ENCODE measurements at places on chromosomes 2 and 18. TPM values are rescaled to one million over a fixed set of nuclear protein-coding genes. Genes with fewer than 3 reads are reported as not detected.

CHRNG gene
- not detected for total RNA-seq

UGGT1 gene
- total RNA-seq: 60.3 TPM

- H3K27ac ChIP-seq: no peak overlapping the region
- H3K27me3 ChIP-seq: peaks cover 3% of the 10 kb centered on the region
- no peak overlapping the region for H3K4me3 ChIP-seq
- H3K4me1 ChIP-seq: no peaks in the 10 kb centered on the region
- no peaks in the 10 kb centered on the region for H3K36me3 ChIP-seq
These were observed 88.0 kb downstream of the PPP1R1C start for GRCh38 chr2:182073613-182074012.

GRCh38 chr18:35526495-35527059 lies 28.8 kb upstream of the INO80C start:
- no peak overlapping the region for H3K27ac ChIP-seq
- H3K27me3 ChIP-seq: peaks cover 15% of the 10 kb centered on the region
- H3K4me3 ChIP-seq: no peak overlapping the region
- H3K36me3 ChIP-seq: no peaks in the 10 kb centered on the region
- no peak for DNase-seq

GRCh38 chr2:15835991-15836688 lies 104.2 kb upstream of the MYCN start:
- no peak overlapping the region for H3K4me3 ChIP-seq
- H3K27me3 ChIP-seq: no peaks in the 10 kb centered on the region
- DNase-seq: no peak
- H3K36me3 ChIP-seq: no peaks in the 10 kb centered on the region
- no peak overlapping the region for H3K27ac ChIP-seq

DNA sequence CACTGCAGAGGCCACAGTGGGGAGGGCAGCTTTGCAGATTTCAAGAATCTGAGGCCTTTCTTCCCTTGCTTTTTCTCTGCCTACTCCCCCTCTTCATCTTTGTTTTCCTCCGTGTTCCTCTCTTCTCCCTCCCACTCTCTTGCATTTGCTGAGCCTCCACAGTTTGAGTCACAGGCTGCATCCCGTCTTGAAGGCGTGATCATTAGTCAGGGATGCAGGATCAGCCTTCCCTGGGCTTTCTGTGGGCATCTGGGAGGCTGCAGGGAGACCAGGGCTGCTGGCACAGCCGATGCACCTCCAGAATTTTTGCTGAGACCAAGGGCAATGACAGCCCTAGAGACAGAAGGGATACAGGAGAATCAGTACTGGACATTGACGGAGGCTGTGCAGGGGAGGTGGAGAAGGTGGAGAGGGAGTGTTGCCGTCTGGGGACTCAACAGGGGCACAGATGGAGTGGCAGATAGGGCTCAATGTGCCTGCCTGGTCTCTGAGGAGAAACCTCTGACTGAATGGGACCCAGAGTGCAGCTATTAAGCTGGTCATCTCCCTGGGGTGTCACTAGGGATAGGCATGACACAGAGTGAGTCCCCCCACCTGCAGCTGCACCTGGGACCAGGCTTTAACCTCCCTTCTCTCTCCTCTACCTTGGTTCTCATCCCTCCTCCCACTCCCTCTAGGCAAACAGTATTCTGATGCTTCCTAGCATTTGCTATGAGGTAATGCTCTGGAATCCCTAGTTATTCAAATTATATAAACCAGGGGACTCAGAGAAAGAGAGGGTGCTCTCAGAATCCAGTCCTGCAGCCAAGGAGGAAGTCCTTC lies 29.0 kb upstream of the DNAJC27 start:
- H3K27ac ChIP-seq: no peak overlapping the region
- no peaks in the 10 kb centered on the region for H3K27me3 ChIP-seq
- no peaks in the 10 kb centered on the region for H3K36me3 ChIP-seq
- H3K4me1 ChIP-seq: no peaks in the 10 kb centered on the region
- no peak for DNase-seq
- H3K4me3 ChIP-seq: no peak overlapping the region

- H3K4me1 ChIP-seq: no peaks in the 10 kb centered on the region
- H3K27me3 ChIP-seq: no peaks in the 10 kb centered on the region
- no peak overlapping the region for H3K4me3 ChIP-seq
- no peak overlapping the region for H3K27ac ChIP-seq
These were observed 31.3 kb downstream of the HDHD2 start for GRCh38 chr18:47118981-47119380.
